Adrenal gland (tissue), 19 donors: ENCODE measurements at places on chromosomes 6 and 20.

DNA sequence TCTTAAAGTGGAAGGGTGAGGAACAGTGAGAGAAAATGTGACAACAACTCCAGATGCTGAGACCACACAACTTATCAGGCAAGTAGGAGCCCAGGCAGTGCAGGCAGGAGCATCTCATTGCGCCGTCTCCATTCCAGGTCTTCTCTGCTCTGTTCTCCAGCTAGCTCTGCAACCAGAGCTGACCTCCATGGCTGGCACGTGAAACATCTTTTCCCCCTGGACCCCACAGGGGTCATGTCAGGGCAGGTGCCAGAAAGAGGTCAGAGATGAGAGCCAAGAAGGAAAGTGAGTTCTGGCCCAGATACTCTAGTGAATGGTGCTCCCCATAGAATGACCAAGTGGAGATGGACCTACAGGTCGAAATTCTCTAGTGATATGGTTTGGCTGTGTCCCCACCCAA is 281.4 kb downstream of the SMOC2 start:
- no peak for DNase-seq

DNA sequence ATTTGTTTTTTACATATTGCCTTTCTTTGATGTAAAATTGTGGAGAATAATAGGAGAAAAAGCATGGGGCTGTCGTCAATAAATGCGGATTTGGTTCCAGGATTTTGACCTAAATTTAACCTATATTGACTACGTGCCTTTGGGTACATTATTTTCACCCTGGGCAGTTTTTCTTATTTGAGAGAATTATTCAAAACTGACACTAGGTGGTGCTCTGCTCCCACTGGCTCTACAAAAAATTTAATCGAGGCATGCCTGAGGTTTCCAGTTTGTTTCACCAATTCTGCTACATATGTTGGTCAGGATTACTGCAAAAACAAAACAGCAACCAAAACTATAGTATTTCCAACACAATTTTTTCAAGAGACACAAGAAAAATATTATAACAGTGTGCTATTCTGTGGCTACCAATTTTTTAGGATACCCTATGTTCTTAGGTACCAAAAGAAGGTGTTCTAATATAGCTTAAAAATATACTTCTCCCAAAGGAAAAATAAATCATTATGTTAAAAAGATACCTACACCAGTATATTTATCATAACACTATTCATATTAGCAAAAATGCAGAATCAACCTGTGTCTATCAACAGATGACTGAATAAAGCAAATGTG is 48.6 kb upstream of the FABP7 start:
- no peak for DNase-seq

GRCh38 chr6:25342802-25343201 is 63.6 kb downstream of the CARMIL1 start:
- DNase-seq, result no peak

- DNase-seq, result no peak
Measured at GRCh38 chr6:112475083-112475482, 128.0 kb downstream of the RFPL4B start.

DNA sequence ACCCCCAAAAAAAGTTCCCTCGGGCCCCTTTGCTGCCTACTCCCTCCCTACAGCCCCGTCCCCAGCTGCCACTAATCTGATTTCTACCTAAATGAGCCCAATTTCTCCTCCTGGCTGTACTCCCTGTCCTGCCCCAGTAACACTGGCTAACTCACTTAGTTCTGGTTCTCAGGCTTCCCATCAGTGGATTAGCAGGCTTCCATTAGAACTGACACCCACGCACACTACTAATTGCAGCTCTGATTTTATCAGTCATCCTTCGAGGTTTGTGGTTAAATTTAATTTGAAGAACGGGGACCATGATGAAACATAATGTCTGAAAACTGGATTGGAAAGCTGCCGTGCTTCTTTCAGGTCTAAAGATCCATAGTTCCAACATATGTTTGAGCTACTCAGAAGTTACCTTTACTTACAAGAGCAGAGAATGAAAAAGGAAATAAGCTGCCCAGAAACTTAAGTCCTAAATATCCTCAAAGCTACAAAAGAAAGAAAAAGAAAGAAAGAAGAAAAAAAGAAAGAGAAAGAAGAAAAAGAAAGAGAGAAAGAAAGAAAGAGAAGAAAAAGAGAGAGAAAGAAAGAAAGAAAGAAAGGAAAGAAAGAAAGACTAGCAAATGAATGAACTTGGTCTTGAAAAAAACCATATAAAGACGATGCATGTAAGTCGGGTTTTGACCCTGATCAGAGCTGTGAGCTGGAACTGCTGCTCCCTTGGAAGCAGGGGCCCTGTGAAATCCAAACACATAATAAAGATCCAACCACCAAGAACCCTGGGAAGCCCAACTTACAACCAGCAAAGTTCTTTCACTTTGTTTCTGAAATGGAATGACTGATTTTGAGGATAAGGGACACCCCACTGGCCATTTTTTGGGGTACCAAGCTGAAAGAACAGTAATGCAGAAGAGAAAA is 51.7 kb downstream of the CNKSR3 start:
- no peak for DNase-seq

DNA sequence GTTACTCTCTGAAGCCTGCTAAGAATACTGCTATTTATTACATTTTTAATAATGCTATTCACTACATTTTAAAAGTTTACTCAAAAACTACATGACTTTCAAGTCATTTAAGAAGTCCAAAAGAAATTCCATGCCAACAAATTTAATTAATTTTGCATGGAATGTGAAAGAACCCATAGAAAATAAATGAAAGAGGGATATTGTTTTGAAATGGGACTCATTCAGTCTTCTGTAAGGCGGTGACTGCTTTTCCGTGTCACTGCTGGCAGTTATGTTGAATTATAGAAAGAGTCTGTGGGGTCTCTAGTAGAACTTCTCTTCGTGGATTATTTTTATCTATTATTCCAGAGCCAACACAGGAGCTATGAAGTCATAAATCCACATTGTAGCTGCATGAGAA is 211.2 kb downstream of the LAMA2 start:
- no peak for DNase-seq

DNA sequence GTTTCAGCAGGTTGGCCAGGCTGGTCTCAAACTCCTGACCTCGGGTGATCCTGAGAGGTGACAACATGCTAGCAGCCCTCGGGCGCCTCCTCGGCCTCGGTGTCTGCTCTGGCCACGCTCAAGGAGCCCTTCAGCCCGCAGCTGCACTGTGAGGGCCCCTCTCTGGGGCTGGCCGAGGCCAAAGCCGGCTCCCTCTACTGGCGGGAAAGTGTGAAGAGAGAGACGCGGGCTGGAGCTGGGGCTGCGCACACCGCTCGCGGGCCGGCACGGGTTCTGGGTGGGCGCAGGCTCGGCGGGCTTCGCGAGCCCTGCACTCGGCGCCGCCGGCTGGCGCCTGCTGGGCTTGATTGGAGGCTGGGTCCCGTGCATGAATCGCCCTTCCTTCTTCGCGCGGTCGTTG is 80.8 kb upstream of the RBM24 start:
- no peak for DNase-seq

GRCh38 chr20:46070215-46070900 is 19.4 kb downstream of the NCOA5 start:
- DNase-seq, result no peak

GRCh38 chr6:126156973-126157372 is 170.6 kb downstream of the TRMT11 start:
- no peak for DNase-seq
